ENCODE measurements at places on chromosomes 12 and 14. TPM values are rescaled to one million over a fixed set of nuclear protein-coding genes. Genes with fewer than 3 reads are reported as not detected.

GRCh38 chr12:124057691-124058090, 84.7 kb downstream of the ZNF664 start:
- DNase-seq: no peak

DNA sequence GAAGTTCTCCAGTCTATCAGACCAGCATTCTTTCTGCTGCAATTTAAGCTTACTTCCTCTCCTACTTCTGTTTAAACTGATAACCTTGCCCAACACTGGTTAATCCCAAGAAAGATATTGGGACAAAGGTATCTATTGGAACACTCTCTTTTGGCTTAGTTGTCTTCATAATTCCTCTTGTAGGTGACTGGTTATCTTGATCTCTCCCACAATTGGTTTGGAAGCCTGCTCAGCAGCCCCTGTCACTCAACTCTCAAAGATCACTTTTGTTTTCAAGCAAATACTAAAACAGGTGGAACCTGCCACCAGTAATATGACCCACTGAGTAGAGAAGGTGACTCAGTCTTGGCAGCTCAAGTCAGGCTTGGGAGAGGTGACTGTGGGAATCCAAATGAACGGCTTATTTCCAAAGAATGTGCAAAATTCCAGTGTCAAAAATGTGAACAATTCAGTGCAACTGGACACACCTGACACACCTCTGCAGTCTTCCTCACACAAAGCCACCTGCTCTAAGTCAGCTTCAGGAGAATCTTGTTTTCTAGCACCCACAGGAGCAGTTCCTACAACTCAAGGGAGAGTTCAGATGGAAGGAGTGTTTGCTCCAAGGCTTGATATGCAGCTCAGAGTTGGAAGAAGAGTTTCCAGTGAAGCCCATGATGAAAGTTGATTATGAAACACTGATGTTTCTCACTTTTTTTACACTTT, 83.2 kb upstream of the SLC38A2 start:
- peak; percentile 42 for DNase-seq

GRCh38 chr12:31783996-31784645, 55.3 kb upstream of the AMN1 start:
- DNase-seq: no peak

GRCh38 chr12:12443431-12443878, 86.6 kb downstream of the BORCS5 start:
- DNase-seq: no peak

DNA sequence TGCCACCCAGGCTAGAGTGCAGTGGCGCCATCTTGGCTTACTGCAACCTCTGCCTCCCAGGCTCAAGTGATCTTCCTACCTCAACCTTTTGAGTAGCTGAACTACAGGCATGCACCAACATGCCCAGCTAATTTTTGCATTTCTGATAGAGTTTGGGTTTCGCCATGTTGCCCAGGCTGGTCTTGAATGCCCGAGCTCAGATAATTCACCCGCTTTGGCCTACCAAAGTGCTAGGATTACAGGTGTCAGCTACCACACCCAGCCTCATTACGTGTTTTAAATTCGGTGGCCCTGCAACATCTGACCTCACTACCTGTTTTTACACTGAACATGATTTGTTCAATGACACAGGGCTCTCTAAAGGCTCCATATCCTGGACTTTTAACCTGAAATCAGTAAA, 22.9 kb upstream of the RDH16 start:
- DNase-seq: no peak

DNA sequence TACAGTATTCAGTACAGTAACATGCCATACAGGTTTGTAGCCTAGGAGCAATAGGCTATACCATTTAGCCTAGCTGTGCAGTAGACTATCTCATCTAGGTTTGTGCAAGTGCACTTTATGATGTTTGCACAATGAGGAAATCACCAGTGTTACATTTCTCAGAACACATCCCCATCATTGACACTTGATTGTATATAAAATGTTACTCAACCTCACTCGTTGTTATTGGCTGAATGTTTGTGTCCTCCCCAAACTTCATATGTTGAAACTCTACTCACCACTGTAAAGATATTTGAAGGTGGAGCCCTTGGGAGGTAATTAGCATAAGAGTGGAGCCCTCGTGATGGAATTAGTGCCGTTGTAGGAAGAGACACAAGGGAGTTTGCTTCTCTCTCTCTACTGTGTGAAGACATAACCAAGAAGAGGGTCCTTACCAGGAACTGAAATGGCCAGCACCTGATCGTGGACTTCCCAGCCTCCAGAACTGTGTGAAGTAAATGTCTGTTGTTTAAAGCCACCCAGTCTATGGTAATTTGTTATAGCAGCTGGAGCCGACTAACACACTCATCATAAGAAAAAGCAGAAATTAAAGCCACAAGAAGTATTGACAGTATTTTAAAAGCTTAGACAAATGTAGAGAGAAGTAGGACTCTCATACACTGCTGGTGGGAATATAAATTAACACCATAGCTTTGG, 3.2 kb upstream of the MED13L start:
- no peak for DNase-seq

- DNase-seq: peak; percentile 48
These were observed 226.3 kb upstream of the NOS1 start for GRCh38 chr12:117587631-117588287.

DNA sequence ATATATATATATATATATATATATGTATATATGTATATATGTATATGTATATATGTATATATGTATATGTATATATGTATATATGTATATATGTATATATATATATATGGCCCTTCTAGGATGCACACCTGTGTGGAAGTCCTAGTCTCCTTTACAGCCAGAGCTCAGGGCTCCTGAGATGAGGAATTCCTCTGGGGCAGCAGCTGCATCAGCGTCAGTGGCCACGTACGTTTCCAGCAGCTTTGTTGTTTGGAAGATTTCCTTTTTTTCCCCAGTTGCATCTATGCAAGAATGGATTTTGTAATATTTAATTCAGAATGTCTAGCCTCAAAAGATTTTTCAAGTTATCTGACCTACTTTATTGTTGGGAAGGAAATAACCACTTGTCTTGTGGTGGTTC, 68.6 kb downstream of the TNFAIP2 start:
- DNase-seq: no peak

The ERBB3 gene
- total RNA-seq: 0.64 TPM

The TMEM63C gene
- 0.98 TPM for total RNA-seq

The SDR39U1 gene
- 4.0 TPM for total RNA-seq

The TAS2R30 gene
- total RNA-seq: 0.05 TPM

The RXYLT1 gene
- 29.9 TPM for total RNA-seq
